ENCODE measurements at places on chromosomes 2 and 18.

GRCh38 chr2:6917071-6917760 is at the start of gene RNF144A:
Gene RNF144A (plus strand): TSS chr2:6917412. CDS start chr2:6996927, 79,515 bp downstream.
- no peak for DNase-seq

GRCh38 chr2:235070063-235070706 is 118.4 kb downstream of the SH3BP4 start:
- no peak for DNase-seq

DNA sequence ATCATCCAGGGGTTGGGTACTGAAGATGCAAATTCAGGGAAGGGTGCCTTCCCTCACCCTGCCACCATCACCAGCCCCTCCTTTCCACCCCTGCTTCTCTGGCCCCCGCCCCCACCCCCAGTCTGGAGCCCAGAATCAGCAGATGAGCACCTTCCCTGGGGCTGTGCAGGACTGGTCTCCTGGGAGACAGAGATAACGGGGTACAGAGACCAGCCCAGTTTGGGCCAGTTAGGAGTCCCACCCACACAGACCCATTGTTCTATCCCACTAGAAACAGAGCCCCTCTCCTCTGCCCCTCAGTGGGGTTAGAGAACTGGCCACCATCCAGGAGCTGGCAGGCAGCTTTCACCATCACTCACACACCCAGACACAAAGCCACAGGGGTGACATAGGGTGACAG is 4.5 kb upstream of the CRYBA2 start:
- DNase-seq = no peak

- DNase-seq = no peak
These were observed 157.3 kb upstream of the APCDD1 start for GRCh38 chr18:10297086-10297485.

- DNase-seq = no peak
These were observed 108.1 kb upstream of the KCTD1 start for GRCh38 chr18:26656431-26656943.

DNA sequence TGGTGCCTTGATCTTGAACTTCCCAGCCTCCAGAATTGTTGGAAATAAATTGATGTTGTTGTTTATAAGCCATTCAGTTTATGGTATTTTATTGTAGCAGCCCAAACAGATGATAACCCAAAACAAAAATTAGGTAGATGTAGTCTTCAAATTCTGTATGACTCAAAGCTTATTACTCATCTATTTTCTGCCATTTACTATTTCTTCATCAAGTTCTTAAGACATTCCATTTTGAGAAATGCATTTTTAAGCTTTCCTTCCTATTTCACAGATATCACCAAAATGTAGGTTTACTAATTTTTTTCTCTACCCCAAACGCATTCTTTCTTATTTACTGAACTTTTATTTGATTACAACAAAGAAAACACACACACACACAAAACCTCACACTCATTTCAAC is 148.2 kb downstream of the RND3 start:
- DNase-seq = no peak

GRCh38 chr2:10228611-10229365 is 73.9 kb upstream of the HPCAL1 start:
- DNase-seq = no peak

- no peak for DNase-seq
These were observed 112.4 kb downstream of the FEZ2 start for GRCh38 chr2:36485521-36485920.

DNA sequence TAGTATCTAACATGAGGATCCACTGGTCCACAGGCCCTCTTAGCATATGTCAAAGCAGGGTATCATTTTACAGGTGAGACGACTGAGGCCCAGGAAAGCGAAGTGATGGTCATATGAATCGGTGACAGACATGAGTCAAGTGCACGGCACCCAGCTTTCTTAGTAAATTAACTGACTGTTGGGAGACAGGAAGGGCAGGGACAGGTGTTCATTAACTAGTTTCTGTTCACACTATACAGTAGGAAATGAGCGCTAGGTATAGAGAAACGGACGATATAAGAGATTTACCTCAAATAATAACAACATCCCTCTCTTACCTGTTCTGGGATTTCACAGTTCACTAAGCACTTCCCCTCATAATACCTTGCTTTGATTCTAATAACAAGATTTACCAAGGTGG is 1.7 kb upstream of the SMARCAL1 start:
- DNase-seq = no peak

DNA sequence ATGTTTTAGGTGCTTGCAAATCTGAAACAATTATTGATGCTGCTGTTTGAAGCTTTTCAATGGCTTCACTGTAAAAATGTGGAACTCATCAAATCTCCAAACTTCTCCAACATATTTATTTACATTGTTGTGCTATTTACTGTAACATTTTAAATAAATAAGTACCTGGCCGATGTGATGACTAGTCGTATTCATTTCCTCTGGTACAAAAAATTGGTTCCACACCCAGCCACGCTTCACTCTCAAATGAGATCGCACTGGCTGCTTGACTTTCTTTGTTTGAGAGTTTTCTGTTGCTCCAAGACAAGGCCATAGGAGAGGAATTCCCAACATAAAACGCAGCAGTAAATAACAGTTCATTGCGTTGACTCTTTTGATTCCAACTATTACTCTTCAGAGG is 32.0 kb downstream of the CDH19 start:
- DNase-seq = no peak

DNA sequence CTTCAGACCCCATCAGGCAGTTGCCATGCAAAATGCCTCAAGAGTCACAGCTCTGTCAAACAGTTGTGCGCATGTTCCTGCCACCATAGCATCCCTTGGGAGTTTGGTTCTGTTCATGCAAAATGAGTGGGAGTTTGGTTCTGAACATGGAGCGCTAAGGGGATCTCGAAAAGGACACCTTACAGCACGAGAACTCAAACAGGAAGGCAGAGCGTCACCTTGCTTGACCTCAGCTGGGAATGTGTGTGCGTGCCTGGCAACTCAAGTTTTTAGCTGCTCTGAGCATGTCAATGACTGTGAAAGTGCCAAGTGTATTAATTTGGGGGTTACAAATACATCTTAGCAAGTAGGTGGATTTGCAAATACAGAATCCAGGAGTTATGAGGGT is 16.6 kb downstream of the MALL start:
- no peak for DNase-seq

DNA sequence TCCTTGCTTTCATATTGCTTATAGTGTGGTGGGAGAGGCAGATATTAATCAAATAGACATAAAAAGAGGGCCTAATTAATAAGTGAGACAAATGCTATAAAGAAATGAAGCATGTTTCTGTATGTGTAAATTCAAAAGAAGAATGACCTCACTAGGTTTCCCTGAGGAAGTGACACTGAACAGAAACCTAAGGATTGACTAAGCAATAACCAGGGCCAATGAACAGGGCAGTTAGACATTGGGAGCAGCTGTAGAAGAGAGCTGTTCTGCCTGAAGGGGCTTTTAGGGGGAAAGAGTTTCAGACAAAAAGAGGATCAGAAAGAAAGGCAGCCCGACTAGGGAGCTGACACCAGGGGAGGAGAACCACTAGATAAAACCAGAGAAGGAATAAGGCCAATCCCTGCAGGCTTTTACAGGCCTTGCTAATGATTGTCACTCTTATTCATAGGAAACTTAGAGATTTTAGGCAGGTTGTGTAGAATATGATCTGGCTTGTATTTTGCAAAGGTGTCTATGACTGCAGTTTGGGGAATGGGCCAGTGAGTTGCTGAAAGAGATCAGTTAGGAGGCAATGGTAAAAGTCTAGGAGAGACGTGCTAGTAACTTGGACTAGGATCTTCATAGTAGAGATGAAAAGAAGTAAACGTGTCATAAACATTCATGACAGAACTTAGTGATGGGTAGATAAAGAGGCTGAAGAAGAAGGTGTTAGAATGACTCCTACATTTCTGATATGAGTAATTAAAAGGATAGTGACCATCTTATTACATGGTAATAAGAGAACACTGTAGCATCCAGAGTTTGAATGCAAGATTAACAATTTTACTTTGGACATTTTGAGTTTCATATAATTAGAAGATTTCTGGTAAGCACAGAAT is 26.8 kb upstream of the NABP1 start:
- no peak for DNase-seq

GRCh38 chr18:45863469-45863868 is 38.0 kb downstream of the SIGLEC15 start:
- DNase-seq = no peak

- DNase-seq = no peak
These were observed 52.3 kb upstream of the ITGB6 start for GRCh38 chr2:160252278-160252887.

GRCh38 chr2:60408207-60408606 is 145.2 kb downstream of the BCL11A start:
- DNase-seq = no peak

- no peak for DNase-seq
These were observed 179.5 kb downstream of the CELF4 start for GRCh38 chr18:37385846-37386778.

DNA sequence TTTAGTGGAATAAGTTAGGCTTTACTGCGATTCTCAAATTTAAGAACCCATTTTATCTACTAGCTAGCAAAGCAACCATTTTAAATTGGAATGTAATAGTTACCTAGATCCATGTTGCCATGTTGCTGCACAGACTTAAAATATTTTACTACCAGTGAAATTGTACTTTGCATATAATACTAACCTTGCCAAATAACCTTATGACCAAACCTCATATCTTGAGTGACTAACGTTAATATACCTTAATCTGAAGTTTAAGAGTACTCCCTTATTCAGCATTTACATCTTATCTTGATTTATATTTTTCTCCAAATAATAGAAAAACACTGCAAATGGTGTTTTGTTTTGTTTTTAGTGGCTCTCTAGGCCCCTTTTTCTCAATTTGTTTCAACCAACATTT is 50.3 kb upstream of the NAB1 start:
- DNase-seq = no peak

- peak; percentile 68 for DNase-seq
These were observed 131.4 kb upstream of the SLC1A4 start for GRCh38 chr2:64857581-64858471.

- DNase-seq = no peak
These were observed 879 bp downstream of the TMEM178A start for GRCh38 chr2:39666491-39667101.

- DNase-seq = no peak
These were observed 238.2 kb upstream of the SYT4 start for GRCh38 chr18:43515481-43515880.

- DNase-seq = no peak
These were observed 80.6 kb downstream of the MYO1B start for GRCh38 chr2:191325651-191326365.

DNA sequence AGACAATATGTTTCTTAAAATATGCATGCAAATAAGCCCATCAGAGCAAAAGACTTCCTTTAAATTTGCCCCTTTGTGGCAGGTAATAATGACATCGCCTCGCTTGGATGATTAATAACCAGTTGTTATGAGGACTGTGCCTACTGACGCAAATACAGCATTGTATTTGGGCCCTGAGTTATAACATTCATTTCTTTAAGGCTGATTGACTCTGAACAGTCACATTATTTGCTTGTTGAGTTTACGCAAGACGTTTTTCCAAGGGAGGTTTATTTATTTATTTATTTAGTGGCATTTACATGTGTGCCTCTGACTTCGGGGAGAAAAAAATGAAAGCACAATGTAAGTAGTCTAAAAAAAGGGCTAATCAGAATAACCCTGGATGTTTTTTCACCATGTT is 88.3 kb downstream of the SLC8A1 start:
- DNase-seq = no peak

DNA sequence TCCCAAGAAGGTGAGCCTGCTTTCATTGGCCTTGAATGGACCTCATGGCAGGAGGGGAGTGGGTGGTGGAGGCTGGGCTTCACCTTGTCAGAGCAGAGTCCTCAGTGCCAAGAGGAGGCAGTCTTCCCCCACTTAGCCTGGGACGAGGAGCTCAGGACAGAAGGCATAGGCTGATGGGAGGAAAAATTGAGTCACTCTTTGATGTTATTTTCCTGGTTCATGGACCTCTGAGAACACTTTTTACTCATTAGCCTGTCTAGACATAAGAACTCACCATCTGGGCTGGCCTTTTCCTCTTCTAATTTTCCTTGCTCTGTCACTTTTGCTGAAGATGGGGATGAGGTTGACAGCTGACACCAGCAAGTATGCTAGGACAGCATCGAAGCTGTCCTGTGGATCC is 225.7 kb upstream of the TNP1 start:
- DNase-seq = no peak

DNA sequence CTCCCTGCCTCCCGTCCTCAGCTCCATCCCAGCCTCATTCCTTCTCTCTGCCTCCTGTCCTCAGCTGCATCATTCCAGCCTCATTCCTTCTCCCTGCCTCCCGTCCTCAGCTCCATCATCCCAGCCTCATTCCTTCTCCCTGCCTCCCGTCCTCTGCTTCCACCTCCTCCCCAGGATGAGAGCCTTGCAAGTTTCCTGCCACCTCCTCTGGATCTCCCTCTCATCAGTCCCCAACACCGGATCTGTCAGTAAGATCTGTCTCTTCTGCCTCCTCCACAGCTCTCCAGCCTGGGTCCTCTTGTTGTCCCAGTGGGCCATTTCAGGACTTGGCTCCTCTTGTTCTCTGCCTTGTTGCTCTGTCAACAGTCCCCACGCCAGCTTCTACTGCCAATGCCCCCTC is 130.9 kb downstream of the NDUFA10 start:
- DNase-seq = no peak

- DNase-seq = no peak
These were observed 200.5 kb upstream of the HDAC4 start for GRCh38 chr2:239601201-239601851.

GRCh38 chr2:64233376-64233922 is 89.2 kb upstream of the PELI1 start:
- no peak for DNase-seq

GRCh38 chr2:74093426-74093825 is 54.3 kb downstream of the BOLA3 start:
- DNase-seq = no peak

DNA sequence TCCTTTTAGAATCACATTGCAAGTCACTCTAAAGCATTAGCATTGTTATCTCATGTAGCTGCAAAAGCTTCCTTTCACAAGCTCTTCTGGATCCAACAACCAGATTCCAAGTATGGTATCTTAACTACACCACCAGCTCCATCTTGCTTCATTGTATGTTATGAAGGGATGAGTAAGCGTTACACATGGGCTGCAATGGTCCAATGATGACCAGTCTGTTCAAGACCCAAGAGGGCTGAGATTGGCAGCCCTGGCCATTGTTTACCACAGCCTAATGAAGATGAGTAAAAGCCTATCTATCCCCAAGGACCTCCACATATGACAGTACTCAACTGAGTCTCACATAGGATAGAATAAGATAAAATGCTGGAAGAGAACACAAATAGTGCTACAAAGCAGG is 6.3 kb downstream of the CFLAR start:
- no peak for DNase-seq

- DNase-seq = no peak
These were observed 48.6 kb downstream of the RNU4ATAC start for GRCh38 chr2:121579309-121579708.

- no peak for DNase-seq
These were observed 166.1 kb upstream of the ZNF521 start for GRCh38 chr18:25517881-25518715.

- DNase-seq = no peak
These were observed 19.5 kb downstream of the ANKRD30B start for GRCh38 chr18:14767474-14767873.

GRCh38 chr2:235324324-235324723 is 169.5 kb upstream of the AGAP1 start:
- no peak for DNase-seq

- no peak for DNase-seq
These were observed 1234.4 kb downstream of the SUCLG1 start for GRCh38 chr2:83224591-83225200.

GRCh38 chr2:40725040-40725439 is 273.1 kb upstream of the SLC8A1 start:
- DNase-seq = no peak

Data from hypothalamus (tissue), 51 donors.